ENCODE measurements at places on chromosomes 5 and 9.
A peak's percentile ranks its signal among the peaks of the same experiment; 100 is the strongest.

DNA sequence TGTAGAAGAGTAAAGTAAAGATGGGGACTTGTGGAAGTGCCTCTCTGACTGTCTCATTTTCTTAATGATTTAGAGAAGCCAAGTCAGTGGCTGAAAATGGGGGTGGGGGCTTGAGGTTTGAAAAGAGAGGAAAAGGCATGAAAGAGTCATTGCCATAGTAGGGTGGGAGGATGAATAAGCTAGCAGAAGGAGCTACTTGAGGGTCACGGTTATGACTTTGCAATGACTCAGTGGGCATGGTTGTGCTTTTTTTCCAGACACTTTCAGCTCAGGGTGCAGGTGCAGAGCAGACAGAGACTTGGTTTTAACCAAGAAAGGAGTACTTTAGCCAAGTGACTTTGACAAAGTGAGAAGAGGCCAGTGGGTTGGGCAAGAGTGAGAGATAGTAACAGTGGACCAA lies 117.8 kb downstream of the PTTG1 start:
- DNase-seq, result no peak

DNA sequence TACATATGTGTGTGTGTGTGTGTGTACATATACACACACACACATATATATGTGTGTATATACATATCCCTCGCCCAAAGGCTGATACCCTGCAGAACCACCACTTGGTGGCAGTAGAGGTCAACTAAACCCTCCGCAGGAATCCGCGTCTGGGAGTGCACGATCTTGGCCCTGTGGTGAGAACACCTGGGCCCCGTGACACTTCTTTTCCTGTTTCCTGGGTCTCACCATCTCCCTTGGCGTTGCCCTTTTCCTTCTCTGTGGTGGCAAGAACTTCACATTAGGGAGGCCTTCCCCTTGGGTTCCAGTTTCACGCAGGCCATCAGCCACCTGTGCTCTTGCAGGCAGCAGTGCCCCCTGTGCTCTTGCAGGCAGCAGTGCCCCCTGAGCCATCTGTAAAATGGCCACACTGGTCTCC lies 8.2 kb downstream of the IL9 start:
- DNase-seq, result peak; percentile 42

DNA sequence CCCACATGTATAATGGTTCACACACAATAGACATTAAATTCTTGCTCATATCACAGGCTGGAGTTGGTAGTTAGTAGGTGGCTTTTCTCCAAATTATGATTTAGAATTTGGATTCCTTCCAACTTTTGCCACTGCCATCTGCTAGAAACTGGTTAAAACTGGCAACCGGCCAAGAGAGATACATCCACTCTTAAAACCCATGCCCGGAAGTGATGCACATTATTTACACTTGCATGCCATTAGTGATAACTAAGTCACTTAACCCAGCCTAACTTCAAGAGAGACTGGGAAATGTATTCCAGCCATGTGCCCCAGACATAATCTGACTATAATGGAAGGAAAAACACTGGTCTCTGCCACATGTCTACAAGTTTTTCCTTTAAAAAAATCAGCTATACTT lies 395.7 kb upstream of the SEMA6A start:
- DNase-seq, result no peak

- no peak for DNase-seq
These were observed 14.1 kb upstream of the MARCOL start for GRCh38 chr5:148224117-148224742.

DNA sequence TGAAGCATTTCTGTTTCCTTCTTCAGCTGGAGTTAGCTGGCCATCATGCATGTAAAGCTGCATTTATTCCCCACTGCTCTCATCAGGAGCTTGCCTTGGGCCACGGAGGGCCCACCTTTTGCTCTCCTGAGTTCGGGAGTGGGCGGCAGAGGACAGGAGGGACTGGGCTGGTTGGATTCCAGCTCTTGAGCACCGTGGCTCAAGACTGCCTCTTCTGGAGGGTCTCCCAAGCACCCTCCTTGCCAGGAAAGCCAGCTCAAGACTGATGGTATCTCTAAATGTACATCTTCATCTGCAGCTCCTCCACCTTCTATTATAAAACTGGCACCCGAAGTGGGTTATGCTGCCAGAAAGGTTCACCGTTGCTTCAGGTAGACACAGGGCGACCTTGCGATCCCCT lies 399.6 kb upstream of the IRX1 start:
- no peak for DNase-seq

Measured in astrocyte of the cerebellum (primary cell).